Breast epithelium (tissue), 4 donors: ENCODE measurements at places on chromosomes 6 and 20.

GRCh38 chr6:84581494-84582259, 182.7 kb downstream of the TBX18 start:
- no peak for DNase-seq

DNA sequence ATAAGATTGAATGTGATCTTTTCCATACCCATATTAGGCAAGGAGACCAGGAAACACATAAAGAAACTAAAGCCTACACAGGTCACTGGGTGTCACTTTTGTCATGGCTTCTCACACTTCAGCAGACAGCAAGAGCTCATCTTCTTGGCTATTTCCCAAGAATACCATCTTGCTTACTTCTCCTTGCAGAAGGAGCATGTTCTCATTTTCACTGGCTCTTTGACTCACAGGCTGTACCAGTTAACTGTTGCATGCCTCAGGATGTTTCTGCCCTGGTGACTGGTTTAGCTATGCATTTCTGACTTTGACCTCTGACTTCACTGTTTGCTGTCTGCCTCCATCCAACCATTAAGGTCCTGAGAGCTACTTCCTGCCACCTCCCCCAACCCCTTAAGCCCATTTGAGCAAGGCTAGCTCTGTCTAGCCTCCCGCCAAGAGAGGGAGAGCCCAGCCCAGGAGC, 40.3 kb upstream of the OGFRL1 start:
- no peak for DNase-seq

DNA sequence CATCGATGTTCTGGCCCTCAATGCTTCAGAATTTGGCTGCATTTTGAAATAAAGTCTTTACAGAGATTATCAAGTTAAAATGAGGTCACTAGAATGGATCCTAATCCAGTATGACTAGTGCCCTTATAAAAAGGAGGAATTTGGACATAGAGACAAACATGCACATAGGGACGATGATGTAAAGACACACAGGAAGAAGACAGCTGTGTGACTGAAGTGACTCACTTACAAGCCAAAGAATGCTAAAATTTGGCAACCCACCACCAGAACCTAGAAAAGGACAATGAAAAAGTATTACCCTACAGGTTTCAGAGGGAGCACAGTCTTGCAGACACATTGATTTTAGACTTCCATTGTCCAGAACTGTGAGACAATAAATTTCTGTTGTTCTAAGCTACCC, 322.8 kb upstream of the GJE1 start:
- DNase-seq: no peak

GRCh38 chr20:61026731-61027130, 225.3 kb upstream of the CDH4 start:
- DNase-seq: no peak

DNA sequence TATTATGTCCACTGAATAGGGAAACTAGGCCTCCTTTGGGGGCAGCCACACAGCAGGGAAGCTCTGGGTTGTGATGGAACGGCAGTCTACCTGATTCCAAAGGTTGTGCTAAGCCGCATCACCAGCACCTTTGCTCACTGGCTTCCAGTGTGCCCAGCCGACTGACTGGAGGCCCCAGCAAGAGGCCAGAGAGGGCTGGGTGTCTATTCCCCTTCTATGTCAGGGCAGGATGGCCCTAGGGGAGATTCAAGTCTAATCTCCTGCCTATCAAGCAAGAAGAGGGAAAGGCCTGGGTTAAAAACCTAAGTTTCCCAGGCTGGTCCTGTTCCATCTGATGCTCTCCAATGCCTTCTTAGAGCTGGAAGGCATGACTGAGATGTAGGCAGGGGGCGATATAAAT, 53.6 kb downstream of the JPH2 start:
- no peak for DNase-seq
